Kidney (tissue), 22 donors: ENCODE measurements at places on chromosomes 2 and 18. TPM values are rescaled to one million over a fixed set of nuclear protein-coding genes. Genes with fewer than 3 reads are reported as not detected.

DNA sequence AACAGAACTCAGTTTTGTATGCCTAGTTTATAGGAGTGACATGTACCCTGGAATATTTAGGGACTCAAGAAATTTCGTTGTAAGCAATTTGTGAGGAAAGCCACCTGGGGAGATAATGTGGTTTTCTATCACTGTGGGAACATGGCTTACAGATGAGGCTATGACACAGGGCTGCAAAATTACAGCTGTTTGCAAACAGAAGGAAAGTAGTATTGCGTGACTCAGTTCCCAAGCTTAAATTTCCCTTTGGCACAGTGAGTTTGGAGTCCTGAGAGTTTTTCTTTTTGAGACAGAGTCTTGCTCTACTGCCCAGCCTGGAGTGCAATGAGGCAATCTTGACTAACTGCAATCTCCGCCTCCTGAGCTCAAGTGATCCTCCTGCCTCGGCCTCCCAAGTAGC is 149.8 kb downstream of the MYO5B start:
- no peaks in the 10 kb centered on the region for H3K36me3 ChIP-seq
- DNase-seq: no peak
- no peak overlapping the region for H3K27ac ChIP-seq
- H3K27me3 ChIP-seq: no peaks in the 10 kb centered on the region
- H3K4me3 ChIP-seq: no peak overlapping the region

GRCh38 chr2:109659396-109660045 is 45.4 kb downstream of the SOWAHC start:
- H3K4me1 ChIP-seq: no peaks in the 10 kb centered on the region
- no peaks in the 10 kb centered on the region for H3K36me3 ChIP-seq
- no peaks in the 10 kb centered on the region for H3K27me3 ChIP-seq
- no peak overlapping the region for H3K4me3 ChIP-seq
- no peak for DNase-seq

DNA sequence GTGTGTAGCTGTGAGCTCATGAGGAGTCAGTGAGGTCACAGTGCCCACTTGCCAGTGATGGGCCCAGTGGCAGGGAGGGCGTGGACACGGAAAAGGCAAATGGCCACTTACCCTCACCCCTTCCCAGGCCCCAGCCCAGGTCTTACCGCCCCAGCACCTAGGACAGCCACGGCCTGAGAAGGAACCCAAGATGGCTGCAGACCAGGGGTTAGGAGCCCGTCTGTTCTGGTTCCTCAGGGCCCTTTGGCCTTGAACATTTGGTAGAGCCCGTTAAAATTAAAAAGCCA is 74.1 kb downstream of the EMX1 start:
- no peaks in the 10 kb centered on the region for H3K36me3 ChIP-seq
- DNase-seq: no peak
- peak overlapping the region; percentile 53 for H3K27ac ChIP-seq
- H3K4me1 ChIP-seq: peaks cover 10% of the 10 kb centered on the region
- no peak overlapping the region for H3K4me3 ChIP-seq
- no peaks in the 10 kb centered on the region for H3K27me3 ChIP-seq

Gene TMEM37
- 59.4 TPM for total RNA-seq

Gene FN1
- total RNA-seq: 289 TPM

- H3K27me3 ChIP-seq: no peaks in the 10 kb centered on the region
- no peaks in the 10 kb centered on the region for H3K4me1 ChIP-seq
- no peak overlapping the region for H3K4me3 ChIP-seq
- H3K36me3 ChIP-seq: no peaks in the 10 kb centered on the region
- no peak overlapping the region for H3K27ac ChIP-seq
- DNase-seq: no peak
These were observed 3.7 kb downstream of the SERPINB5 start for GRCh38 chr18:63480476-63480875.

DNA sequence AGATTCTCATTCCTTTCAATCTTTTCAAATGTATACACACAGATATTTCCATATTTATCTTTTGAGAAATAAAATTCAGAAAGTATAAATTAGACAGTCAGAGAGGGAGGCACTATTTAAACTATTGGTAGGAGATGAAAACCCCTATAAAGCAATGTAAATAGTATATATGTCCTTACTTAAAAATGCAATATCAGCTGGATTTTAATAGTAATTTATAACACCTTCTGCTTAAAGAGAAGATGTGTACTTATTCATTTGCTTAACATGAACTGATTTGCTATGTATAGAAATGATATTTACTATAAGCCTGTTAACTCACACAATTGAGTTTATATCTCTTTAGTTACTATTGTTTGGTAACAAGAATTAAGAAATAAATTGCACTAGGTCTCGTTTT is 163.3 kb downstream of the LRP1B start:
- H3K27me3 ChIP-seq: no peaks in the 10 kb centered on the region
- no peak overlapping the region for H3K27ac ChIP-seq
- DNase-seq: no peak

GRCh38 chr2:223925106-223925505 is 20.0 kb downstream of the WDFY1 start:
- H3K4me3 ChIP-seq: no peak overlapping the region
- no peaks in the 10 kb centered on the region for H3K4me1 ChIP-seq
- H3K36me3 ChIP-seq: no peaks in the 10 kb centered on the region
- DNase-seq: no peak
- H3K27me3 ChIP-seq: no peaks in the 10 kb centered on the region
- no peak overlapping the region for H3K27ac ChIP-seq

Gene DTNA
- total RNA-seq: 22.3 TPM

Gene ATG9A
- 41.5 TPM for total RNA-seq

Gene KATNAL2
- total RNA-seq: 6.9 TPM

Gene M1AP
- total RNA-seq: 3.4 TPM

DNA sequence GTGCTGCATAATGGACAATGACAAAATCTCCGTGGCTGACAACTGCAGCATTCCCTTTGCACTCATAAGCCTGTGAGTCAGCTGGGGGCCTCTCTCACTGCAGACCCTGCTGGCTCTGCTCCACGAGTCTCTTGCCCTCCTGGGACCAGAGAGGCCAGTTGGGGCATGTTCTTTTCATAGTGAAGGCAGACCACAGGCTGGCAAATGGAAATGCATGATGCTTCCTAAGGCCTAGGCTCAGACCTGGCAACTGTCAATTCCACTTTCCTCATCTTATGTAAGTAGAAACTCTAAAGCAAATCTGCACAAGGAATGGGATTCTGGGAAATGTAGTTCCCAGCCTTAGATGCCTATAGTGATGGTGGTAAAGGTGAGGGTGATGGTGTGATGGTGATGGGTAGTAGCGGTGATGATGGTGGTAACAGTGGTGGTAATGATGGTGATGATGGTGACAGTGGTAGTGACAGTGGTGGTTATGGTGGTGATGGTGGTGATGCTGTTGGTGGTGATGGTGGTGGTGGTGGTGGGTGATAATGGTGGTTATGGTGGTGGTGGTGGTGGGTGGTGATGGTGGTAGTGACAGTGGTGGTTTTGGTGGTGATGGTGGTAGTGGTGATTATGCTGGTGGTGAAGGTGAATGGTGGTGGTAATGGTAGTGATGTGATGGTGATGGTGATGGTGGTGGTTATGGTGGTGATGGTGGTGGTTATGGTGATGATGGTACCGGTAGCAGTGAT is 185.8 kb upstream of the ARL4C start:
- peaks cover 3% of the 10 kb centered on the region for H3K4me1 ChIP-seq
- no peak for DNase-seq
- H3K4me3 ChIP-seq: no peak overlapping the region
- no peaks in the 10 kb centered on the region for H3K27me3 ChIP-seq
- H3K36me3 ChIP-seq: no peaks in the 10 kb centered on the region

- no peaks in the 10 kb centered on the region for H3K4me1 ChIP-seq
- H3K4me3 ChIP-seq: no peak overlapping the region
- no peaks in the 10 kb centered on the region for H3K27me3 ChIP-seq
- DNase-seq: no peak
These were observed 58.6 kb upstream of the ZCCHC2 start for GRCh38 chr18:62464266-62464665.

DNA sequence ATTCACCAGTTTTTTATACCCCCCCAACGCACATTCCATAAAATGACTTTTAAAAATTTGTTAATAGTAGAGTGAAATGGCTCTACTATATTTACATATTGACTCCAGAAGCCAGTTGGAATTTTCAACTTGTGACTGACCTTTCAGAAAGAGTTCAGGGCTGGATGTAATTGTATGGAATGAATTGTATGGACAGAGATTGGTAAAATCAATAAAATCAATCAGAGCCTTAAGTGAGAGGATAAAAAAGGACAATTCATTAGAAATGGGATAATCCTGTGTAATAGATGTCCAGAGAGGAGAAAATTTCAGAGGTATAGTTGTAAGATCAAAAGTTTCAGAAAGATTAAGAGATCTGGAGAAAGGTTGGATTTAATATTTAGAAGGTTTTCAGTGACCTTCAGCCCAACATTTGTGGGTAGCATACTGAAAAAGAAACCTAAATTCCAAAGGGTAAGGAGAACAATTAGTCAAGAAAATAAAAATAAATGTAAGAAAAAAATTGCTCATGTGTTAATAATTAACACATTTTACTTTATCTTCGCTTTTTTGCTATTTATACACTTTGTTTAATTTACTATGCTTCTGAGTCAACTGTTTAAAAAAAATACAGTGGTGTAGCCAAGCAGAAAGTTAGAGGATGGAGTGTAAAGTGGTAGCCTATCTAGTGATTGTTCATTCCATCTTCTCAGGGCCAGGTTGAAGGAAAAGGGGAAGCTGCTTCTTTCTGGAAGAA is 385.4 kb upstream of the TMEFF2 start:
- H3K36me3 ChIP-seq: no peaks in the 10 kb centered on the region
- H3K27me3 ChIP-seq: no peaks in the 10 kb centered on the region
- no peak overlapping the region for H3K27ac ChIP-seq
- no peaks in the 10 kb centered on the region for H3K4me1 ChIP-seq
- no peak overlapping the region for H3K4me3 ChIP-seq

Gene TCF7L1
- 12.5 TPM for total RNA-seq
